Activated gamma-delta T cell treated with Interleukin-2 at 50 U/mL for 16 hours (primary cell): ENCODE measurements at places on chromosomes 5 and 9.

DNA sequence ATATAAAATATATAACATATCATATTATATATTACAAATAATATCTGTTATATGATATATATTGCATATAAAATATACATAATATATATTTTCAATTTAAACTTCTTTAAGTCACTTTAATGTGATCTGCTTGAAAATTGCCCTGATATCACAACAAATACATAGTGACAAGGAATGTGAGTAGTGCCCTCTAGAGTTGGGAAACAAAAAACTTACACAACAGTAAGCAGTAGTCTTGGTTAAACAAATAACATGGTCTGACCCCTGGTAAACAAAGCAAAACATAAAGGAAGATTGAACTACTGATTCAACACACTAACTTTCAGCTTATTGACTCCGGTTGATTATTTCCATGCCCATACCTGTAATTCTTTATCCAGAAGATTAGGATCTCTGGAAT is 188.3 kb upstream of the NMUR2 start:
- DNase-seq = no peak

GRCh38 chr9:79201636-79202035 is 370.1 kb upstream of the TLE4 start:
- no peak for DNase-seq

- no peak for DNase-seq
Measured at GRCh38 chr5:153746440-153746839, 256.0 kb downstream of the GRIA1 start.

DNA sequence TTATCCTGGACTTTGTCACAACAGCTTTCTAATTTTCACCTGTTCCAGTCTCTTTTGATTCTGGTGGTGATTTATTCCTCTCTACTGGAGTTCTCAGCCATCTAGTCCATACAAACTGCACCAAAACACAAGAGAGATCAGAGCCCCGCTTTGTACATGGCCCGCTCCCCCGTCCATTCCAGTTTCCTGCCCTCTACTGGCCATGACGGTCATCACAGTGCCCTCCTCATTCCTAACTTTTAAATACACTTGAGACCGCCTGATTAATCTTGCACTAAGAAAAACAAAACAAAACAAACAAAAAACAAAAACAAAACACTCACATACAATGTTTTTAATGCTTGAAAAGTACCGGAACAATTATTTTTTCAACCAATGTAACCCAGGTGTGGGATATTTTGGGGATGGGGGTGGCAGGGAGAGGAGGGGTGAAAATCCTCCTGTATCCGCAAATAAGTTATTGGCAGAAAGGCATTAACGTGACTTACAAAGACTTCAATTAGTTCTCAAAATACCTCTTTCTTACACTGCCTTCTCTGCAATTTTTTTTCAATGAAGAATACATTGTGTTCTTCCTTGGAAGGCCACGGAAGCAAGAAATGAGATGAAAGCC is 84.8 kb upstream of the PAM start:
- no peak for DNase-seq

- no peak for DNase-seq
Measured at GRCh38 chr9:99633265-99633664, 188.4 kb upstream of the NR4A3 start.

- no peak for DNase-seq
Measured at GRCh38 chr9:109745335-109746283, 34.4 kb upstream of the PALM2AKAP2 start.

DNA sequence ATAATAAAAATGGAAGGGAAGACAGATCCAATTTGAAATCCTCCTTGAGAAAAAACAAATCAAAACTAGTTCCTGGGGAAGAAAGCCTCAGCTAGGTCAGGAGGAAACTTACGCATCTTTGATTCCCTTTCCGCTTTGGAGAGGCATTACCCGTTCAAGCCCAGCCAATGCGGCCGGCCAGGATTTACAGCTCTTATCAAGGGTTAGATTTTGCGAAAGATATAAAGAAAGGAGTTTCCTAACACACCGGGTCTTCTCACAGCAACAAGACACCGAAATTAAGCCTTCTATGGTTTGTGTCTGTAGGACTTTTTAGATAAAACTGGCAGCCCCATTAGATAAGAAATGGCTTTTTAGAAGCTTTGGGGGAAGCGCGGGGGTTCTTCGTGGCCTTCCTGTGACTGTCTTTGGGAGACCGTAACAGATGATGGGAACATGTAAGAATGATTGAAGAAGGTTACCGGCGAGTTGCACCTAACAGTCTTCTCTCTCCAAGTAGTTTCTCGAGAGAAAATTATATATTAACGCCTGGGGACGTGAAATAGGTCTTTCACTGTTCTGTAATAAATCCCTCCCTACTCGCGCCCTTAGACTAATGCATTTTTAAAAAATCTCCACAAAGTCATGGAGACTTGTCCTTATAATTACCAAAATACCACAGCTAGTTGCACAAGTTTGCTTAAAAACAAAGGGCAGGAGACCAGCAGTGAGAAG is 1.3 kb upstream of the ISL1 start:
- no peak for DNase-seq

- no peak for DNase-seq
Measured at GRCh38 chr9:110641293-110641692, 27.3 kb upstream of the MUSK start.

- no peak for DNase-seq
Measured at GRCh38 chr5:71528206-71528605, 58.9 kb upstream of the MCCC2 start.

GRCh38 chr5:34521628-34522290 is 134.4 kb upstream of the RAI14 start:
- DNase-seq = no peak

DNA sequence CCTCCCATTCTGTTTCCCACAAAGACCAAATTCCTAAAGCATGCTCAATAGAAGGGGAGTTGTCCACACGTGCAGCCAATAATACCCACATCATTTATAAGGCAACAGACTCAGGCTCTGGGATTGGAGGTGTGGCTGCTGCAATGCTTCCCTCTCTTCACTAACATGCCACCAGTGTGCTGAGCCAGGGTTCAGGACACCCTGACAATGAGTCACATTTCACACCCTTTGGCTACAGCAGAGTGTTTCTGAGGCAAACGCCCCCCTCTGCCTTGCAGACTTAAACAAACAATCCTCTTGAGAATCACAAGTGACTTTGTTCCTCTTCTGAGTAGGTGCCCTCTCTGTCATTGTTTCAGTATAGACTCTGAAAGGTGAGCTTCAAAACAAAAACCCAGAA is 189.3 kb upstream of the TLE4 start:
- DNase-seq = no peak

DNA sequence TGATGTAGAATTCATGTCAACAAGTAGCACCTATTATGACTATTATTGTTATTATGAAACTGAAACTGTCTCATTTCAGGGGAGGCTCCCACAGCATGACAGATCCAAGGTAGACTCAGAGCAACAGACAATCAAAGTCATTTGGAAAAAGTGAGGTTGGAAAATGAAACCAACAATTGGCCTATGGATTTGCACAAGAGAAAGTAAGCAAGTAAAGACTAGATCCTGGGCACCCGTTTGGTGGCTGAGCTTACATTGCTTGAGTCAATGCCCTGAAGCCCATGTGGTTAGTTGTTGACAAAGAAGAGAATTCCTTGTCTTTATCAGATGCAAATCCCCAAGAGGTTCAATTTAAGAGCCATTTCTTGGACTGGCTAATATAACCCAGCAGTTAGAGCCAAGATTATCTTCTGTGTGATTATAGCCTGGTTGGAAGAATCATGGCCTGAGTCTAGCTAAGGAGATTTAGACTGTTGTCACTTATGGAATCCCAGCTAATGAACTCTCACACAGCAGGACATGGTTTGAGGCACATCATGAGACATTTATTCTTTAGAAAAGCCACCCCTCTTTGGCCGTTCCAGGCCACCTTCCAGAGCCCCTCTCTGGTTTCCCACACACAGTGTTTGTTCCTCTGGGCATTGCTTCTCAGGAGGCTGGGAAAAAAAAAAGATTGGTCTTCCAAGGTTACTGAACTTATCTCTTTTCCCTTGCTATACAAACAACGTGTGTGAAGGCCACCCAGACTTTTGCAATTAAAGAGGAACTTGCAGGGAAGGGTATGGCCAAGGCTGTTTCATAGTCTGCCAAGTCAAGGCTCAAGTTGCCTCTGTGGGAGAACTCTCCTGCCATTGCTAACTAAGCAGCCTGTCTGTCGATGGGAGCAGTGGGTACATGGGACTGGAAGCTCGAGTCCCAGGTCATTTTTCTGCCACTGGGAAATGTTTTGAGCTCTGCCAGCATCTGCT is 399.5 kb downstream of the ENC1 start:
- no peak for DNase-seq

- DNase-seq = no peak
Measured at GRCh38 chr9:221989-222776, 7.5 kb downstream of the DOCK8 start.

- peak; percentile 51 for DNase-seq
Measured at GRCh38 chr9:131657037-131657377, 82.9 kb downstream of the RAPGEF1 start.

- no peak for DNase-seq
Measured at GRCh38 chr5:138305797-138306196, 25.8 kb downstream of the CDC25C start.

DNA sequence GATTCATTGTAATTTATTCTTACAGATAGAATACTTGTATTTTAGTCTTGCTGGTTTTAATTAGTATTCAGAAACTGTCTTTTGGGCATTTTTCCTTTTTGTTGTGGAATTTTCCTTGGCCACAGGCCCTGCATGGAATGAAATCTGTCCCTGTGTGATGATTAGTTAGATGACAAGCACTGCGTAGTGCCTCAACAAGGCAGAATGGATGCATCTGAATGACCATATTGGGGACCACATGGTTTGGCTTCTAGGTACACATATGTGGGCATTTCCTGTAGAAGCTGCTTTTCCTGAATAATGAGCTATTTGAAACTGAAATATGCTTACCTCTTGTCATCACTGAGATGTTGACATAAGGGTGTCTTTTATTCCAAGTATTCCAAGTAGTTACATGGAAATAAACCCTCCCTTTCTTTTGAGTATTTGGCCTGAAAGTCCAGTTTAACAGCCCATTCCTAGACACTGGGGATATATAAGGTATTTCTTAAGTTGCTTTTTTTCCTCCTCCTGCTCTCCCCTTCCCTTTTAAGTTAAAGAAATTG is 147.3 kb downstream of the YTHDC2 start:
- no peak for DNase-seq

GRCh38 chr5:44875661-44876605 is 67.2 kb downstream of the MRPS30 start:
- DNase-seq = no peak

GRCh38 chr9:106964329-106964728 is 101.4 kb downstream of the ZNF462 start:
- no peak for DNase-seq

DNA sequence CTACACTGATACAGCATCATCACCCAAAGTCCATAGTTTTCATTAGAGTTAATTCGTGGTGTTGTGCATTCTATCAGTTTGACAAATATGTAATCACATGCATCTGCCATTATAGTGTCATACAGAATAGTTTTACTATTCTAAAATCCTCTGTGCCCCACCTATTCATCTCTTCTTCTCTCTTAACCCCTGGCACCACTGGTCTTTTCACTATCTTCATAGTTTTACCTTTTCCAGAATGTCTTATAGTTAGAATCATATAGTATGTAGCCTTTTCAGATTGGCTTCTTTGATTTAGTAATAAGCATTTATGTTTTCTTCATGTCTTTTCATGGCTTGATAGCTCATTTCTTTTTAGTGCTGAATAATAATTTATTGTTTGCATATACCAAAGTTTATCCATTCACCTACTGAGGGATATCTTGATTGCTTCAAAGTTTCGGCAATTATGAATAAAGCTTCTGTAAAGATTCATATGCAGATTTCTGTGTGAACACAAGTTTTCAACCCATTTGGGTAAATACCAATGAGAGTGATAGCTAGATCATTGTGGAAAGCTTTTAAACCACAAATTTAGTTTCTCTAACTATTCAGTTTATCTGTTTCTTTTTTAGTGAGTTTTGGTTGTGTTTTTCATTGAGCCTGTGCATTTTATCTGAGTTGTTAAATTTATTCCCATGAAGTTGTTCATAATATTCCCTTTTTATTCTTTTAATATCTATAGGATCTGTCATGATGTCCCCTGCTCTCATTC is 84.9 kb downstream of the RALGPS1 start:
- DNase-seq = no peak

DNA sequence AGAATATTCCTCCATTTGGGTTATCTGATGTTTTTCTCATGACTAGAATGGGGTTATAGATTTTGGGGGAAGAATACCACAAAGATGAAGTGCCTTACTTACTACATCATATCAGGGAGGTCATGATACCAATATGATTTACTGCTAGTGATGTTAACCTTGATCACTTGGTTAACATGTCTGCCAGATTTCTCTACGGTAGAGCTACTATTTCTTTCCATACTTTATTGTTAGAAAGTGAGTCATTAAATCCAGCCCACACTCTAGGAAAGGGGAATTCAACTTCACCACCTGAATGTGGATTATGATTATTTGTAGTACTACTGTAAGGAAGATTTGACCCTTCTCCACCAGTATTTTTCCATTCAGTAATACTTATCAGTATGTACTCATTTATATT is 64.7 kb downstream of the UBE2R2 start:
- no peak for DNase-seq

DNA sequence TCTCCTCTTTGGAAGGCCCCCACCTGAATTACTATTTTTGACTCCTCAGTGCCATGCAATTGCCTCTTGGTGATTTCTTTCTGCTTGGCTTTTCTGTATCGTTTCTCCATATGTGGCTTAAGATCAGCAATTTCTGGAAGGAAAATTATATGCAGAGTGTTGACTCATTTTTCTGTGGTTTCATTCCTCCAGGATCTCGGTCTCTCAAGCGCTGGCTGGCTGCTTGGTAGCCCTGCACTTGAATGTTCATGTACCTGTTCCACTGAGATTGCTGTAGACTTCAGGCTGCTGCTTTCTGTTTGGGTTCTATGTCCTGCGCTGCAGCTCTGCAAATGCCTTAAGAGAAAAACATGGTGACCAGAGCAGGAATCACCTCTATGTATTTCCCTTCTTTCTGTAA is 77.6 kb downstream of the INIP start:
- no peak for DNase-seq

- DNase-seq = no peak
Measured at GRCh38 chr5:40106847-40107246, 572.9 kb upstream of the PTGER4 start.

DNA sequence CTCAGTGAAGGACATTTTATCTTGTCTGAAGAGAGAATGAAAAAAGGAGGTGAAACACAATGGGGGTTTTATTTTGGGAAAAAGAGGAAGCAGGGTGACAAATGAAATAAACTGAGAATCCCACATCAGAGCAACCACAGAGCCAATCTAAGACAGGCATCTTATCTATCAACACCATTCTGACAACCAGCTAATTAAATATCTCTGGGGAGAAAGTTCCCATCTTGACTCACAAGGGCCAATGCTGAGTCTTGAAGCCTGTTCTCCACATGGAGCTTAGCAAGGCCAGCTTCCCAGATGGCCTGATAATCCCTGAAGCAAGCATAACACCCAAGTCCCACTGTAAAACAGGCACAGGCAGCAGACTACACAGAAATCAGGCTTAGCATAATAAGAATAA is 30.4 kb downstream of the DPYSL3 start:
- DNase-seq = no peak

GRCh38 chr5:135439231-135440205 is 7.6 kb downstream of the DCANP1 start:
- DNase-seq = no peak

- no peak for DNase-seq
Measured at GRCh38 chr5:134437340-134437846, 25.7 kb upstream of the CDKN2AIPNL start.

- no peak for DNase-seq
Measured at GRCh38 chr5:179759581-179760551, 27.2 kb downstream of the MAML1 start.

- DNase-seq = no peak
Measured at GRCh38 chr5:39355324-39355723, 9.0 kb downstream of the C9 start.
